ENCODE measurements at places on chromosomes 5 and 9.

DNA sequence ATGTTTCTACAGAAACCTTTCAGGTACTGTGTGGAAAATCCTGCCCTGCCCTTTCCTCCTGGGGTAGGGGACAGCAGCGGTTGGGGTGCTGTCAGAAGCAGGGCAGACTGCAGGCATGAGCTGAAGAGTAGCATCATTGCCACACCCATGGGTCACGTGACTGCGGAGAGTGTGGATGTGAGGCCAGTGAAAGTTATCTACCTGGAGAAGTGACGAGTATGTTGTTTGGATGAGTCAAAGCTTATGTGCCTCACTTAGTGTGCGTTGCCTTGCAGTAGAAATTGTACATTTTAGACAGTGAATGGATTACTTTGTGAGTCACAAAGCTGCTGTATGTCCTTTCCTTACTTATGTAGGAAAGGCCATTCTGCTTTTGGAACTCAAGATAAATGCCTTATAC, 21.7 kb upstream of the ACTBL2 start:
- DNase-seq: no peak

DNA sequence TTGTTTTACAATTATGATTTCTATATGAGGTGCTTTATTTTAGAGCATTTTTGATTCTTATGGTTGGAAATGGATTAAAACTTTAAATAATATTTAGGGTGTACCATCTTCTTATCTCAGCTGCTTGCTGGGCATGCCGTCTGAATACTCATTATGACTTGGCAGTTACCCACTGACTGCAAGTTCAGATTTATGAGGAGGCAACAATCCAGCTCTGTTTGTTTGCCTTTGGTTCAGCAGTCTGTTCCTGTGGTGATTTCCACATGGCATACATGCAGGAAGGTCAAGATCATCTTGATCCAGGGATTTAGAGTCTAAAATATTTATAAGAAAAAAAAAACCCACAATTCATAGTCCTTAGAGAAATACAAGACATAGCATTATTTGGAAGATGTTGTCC, 1254.5 kb upstream of the NUDT12 start:
- no peak for DNase-seq

DNA sequence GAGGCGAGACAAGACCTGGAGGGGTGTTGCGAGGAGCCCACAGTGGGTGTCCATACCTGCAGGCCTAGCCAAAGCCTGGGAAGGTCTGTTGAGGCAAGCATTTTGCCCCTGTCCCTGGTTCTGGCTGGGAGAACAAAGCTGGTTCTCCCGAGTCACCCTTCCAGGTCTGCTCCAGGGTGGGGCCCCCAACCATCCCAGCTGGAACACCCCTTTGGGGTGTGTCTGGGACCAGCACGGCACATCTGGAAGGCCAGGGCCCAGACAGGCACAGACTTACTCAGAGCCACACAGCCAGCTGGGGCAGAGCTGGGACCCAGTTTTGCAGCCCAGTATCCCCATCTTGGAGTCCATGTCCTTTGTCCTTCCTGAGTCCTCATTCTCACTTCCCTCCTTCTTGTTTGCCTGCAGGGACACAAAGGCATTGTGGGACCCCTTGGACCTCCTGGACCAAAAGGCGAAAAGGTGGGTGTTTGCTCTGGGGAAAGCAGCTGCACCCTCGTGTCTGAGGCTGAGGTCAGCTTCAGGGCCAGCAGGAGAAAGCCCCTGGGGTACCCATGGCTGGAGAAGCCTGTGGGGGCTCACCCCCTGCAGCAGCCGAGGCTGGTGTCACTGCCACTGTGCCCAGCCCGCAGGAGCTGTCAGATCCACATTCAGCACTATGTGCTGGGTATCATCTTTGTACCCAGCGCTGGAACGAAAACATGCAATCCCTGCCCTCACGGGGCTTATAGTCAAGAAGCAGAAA, 38.4 kb upstream of the ORM1 start:
- no peak for DNase-seq

GRCh38 chr9:94086486-94087345, 2.5 kb downstream of the PTPDC1 start:
- DNase-seq: peak; percentile 47

- no peak for DNase-seq
Measured at GRCh38 chr9:86614871-86615849, 260.9 kb upstream of the TUT7 start.

DNA sequence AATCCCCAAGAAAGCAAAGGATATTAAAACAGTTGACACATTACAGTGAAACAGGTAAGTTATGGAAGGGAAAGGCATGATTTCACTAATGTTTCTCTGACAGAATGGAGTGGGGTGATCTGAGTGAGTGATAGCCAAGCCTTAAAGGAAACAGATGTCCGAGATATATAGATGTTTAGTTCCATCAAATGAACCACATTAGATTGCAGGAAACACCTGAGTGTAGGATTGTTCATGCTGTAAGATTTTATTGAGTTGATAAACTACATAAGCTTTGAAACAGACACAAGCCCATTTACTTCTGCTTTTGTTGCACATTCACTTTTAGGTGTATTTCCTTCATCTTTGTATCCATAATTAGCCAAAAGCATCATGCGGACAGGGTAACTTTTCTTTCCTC, 167.1 kb upstream of the PPP1R2B start:
- no peak for DNase-seq

- DNase-seq: no peak
Measured at GRCh38 chr9:132147331-132147730, 14.5 kb upstream of the NTNG2 start.

DNA sequence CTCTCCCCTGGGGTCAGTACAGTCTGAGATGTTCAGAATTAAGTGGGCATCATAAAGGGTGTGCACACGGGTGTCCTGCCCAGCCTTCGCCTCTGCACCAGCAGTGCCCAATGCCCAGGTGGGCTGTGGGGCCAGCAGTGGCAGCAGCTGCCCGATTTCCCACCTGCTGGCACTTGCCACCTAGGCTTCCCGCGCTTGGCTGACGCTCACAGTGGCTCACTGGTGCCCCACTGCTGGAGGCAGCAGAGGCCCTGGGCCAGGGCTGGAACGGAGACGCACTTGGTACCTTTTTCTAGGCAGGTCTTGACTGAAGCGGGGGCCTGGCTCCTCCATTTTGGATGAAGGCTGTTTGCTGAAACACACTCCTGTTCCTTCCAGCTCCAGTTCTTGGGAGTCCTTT, 17.0 kb downstream of the MRNIP start:
- DNase-seq: no peak

DNA sequence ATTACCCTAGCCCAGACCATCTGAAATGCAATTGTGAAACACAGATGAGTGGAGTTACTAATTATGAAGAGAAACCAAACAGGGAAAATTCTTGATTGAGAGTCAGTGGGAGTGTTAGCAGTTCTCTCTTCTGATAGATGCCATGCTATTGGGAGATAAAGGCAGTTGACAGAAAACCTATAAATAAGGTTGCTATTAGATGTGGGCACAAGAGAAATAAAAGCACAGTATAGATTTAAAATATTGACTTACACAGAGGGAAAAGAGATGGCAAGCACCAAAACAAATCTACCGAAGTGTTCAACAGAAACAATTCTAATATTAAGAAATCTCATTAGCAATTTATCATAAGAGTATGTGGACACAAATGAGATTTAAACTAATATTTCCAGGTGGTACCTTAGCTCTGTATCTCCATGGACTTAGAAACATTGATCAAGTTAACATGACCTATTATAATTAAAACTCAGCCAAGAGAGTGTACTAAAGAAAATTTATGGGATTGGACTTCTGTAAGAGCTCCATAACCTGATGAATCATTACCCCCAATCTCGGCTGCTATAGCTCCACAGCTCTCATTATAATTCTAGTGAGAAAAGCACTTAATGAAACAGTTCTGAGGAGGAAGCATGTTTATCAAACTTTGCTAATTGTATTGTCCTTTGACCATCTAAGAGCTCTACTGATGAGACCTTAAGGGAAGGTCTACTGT, 665.0 kb upstream of the RIOK2 start:
- DNase-seq: no peak

GRCh38 chr9:81549500-81550206, 139.7 kb downstream of the TLE1 start:
- DNase-seq: no peak

- peak; percentile 93 for DNase-seq
Measured at GRCh38 chr5:55897905-55898304, 46.7 kb downstream of the IL31RA start.

DNA sequence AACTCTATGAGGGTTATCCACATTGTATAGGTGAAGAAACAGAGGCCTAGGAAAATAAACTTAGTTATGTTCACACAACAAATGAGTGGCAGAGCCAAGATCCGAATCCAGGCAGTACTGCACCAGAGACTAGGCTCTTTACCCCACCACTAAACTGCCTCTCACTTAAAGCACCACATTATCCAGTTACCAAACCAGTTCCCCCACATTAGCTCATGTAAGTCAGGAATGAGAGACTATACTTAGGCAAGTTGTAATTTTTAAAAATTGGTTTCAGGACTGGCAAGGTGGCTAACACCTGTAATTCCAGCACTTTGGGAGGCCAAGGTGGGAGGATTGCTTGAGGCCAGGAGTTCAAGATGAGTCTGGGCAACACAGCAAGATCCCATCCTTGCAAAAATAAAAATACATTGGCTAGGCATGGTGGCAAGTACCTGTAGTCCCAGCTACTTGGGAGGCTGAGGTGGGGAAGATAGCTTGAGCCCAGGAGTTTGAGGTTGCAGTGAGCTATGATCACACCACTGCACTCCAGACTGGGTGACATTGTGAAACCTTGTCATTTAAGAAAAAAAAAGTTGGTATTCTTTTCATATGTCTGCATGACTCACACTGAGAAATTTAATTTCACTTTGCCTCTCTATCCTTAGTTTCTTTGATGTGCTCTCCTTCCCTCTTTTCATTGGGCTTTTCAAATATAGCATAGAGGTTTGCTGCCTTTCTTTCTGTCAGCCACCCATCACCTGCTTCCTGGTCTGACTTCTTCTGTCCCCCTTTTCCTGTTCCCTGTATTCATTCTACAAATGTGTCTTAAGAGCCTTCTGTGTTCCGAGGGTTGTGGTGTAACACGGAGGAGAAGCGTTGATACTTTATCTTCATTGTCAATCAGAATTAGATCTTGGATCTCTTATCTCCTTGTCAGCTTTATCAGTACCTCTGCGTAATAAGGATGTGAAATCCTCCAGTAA, 64.7 kb downstream of the ERMP1 start:
- no peak for DNase-seq

- no peak for DNase-seq
Measured at GRCh38 chr9:37405350-37405749, 17.1 kb upstream of the GRHPR start.

DNA sequence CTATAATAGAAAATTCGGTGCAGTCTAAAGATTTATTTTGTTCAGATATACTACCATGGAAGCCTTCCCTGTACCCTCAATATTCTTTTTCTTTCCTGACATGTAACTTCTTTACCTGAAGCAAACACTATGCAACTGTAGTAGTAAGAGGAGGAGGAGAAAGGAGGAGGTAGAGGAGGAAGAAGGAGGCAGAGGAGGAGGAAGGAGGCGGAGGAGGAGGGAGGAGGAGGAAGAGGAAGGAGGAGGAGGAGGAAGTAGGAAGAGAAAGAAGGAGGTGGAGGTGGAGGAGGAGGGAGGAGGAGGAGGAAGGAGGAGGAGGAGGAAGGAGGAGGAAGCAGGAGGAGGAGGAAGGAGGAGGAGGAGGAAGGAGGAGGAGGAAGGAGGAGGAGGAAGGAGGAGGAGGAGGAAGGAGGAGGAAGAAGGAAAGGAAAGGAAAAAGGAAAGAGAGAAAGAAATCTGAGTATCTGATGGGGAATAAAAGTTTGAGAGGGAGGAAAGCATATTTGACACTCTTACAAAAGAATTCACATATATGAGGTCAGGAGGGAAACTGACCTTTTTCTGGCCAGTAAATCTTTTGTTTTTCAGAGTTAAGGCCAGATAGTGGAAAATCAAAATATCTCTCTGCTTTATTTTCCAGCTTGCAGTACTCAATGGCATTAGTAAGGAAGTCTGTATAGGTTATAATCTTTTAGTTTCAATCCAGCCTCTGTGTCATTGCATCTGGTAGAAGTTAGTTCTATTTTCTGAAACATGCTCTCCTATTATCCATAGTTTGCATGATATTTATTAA, 114.5 kb upstream of the LPAR1 start:
- DNase-seq: no peak

- no peak for DNase-seq
Measured at GRCh38 chr5:177983763-177984583, 12.1 kb downstream of the PROP1 start.

GRCh38 chr5:5044247-5044840, 95.8 kb upstream of the ADAMTS16 start:
- no peak for DNase-seq

- peak; percentile 84 for DNase-seq
Measured at GRCh38 chr5:72597456-72597948, 90.3 kb upstream of the ZNF366 start.

DNA sequence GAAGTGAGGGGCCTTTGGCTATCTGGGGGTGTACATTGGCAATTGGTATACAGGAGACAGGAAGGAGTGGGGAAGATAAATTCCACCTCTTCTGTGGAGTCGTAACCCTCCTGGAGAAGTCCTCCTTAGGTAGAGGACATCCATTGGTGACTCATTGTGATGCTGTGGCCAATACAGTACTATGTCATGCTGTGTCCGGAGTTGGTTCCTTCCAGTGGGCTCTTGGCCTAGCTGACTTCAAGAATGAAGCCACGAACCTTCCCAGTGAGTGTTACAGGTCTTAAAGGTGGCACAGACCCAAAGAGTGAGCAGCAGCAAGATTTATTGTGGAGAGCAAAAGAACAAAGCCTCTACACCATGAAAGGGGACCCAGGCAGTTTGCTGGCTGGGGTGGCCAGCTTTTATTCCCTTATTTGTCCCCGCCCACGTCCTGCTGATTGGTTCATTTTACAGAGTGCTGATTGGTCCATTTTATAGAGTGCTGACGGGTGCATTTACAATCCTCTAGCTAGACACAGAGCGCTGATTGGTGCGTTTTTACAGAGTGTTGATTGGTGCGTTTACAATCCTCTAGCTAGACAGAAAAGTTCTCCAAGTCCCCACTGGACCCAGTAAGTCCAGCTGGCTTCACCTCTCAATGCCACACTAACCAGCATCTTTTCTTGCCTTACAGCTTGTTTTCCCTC, 37.3 kb upstream of the FBP1 start:
- DNase-seq: no peak

DNA sequence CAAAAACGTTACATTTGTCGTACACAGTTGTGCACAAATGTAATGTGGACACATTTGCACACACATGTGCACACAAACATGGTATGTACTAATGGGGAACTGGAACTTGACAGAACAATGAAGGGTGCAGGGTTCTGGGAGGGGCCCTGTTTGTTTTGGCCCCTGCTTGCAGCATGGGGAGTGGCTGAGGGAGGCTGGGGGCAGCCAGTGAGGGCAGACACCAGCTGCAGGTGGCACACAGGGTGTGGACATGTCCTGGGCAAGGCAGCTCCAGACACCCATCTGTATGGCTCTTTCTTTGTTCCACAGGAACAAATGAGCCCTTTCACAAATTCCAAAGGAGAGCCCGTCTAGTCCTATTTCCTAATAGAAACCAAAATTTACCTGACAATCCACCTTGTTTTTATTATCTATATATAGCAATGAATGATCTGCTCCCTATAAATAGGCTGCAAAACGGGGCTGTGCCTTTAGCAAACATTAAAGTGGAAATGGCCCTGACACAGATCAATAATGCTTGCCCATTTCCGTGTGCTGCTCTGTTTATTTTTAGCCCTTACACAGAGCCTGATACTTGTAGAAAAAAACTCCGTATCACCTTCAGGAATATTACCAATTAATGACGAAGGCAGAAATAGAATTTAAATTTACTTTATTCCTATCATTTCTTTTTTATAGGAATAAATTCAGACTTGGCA, 26.4 kb downstream of the MARCHF3 start:
- DNase-seq: no peak

- no peak for DNase-seq
Measured at GRCh38 chr5:16557477-16557876, 59.3 kb downstream of the RETREG1 start.

- no peak for DNase-seq
Measured at GRCh38 chr9:6816581-6816980, 58.8 kb downstream of the KDM4C start.

All from non-pigmented ciliary epithelial cell (primary cell).